ENCODE measurements at places on chromosomes 7 and 10.
A peak's percentile ranks its signal among the peaks of the same experiment; 100 is the strongest.

- no peak for DNase-seq
Measured at GRCh38 chr10:114513381-114513792, 109.1 kb upstream of the AFAP1L2 start.

DNA sequence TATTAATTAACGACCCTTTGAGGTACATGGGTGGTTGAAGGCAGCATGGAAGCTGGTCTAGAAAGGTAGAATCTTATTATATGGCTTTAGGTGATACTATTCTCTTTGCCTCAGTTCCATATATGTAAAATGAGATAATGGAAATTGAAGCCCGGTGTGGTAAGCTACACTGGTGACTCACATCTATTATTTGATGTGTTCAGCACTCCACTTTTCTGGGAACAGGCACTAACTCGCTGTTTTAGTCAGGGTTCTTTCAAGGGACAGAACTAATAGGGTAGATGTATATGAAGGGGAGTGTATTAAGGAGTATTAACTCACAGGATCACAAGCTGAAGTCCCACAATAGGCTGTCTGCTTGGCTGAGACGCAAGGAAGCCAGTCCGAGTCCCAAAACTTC is 4.4 kb upstream of the TRUB1 start:
- DNase-seq, result no peak

GRCh38 chr7:71419546-71420337 is 287.8 kb downstream of the GALNT17 start:
- DNase-seq, result no peak

DNA sequence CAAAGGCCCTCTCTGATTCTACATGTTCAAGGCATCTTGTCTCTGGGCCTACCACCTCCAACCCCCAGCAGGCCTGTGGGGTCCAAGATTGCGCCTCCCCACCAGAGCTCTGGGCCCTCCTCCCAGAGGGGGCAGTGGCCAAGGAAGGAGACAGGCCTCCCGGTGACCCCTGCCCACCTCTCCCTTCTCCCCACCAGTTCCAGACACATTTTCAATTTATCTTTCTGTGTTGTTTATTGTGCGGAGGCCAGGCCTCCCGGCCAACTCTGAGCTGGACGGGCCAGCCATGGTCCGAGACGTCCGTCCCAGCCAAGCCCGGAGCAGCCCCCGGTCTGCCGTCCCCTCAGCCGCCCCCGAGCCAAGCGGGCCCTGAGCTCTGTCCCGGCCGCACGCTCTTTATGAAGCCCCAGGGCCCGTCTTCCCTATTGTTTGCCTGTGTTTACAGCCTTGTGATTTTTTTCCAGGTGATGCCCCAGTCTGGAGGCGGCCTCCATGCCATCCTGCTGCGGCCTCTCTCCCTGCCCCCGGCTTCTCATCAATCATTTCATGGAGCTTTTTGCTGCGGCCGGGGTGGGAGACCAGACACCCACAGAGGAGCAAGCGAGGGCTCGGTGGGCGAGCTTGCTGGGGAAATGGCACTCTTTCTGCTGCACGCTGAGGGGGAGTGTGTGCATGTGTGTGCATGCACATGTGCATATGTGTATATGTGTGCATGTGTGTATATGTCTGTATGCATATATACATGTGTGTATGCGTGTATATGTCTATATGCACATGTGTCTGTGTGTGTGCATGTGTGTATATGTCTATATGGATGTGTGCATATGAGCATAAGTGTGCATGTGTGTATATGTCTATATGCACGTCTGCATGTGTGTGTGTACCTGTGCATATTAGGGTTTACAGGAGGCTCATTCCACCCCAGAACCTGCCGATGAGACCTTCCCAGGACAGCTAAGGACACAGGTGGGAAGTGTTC is 52.7 kb upstream of the ELN start:
- no peak for DNase-seq

DNA sequence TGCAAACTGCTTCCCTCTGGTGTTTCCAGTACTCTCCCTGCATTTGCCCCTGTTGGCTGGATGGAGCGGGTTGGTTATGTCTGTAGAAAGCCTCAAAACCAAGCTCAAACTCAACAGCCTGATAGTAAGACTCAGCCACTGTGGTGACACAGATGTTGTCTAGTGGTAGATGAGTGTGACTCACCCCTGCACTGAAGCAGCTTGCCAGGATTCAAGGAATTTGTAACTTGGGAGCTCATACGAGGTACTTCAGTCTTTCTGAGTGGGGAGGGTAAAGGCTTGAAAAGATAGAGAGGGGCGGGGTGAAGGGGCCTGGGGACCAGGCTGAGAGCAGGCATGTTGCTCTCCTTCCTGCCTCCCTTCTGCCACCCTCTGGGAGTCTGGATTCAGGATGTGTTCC is 22.9 kb upstream of the AQP1 start:
- DNase-seq, result no peak

DNA sequence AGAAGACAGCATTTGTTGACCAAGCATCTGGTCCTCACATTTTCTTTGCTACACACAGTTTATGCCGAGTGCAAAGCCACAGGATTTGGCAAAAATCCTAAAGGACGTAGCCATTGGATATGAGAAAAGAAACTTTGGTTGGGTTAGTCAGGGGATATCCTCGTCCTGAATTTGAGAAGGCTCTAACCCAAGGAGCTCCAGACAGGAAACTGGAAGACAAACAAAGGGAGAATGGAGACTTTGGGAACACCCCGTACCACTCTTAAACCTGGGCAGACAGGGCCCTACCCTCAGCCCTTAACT is 146.6 kb upstream of the FRMD4A start:
- DNase-seq, result no peak

DNA sequence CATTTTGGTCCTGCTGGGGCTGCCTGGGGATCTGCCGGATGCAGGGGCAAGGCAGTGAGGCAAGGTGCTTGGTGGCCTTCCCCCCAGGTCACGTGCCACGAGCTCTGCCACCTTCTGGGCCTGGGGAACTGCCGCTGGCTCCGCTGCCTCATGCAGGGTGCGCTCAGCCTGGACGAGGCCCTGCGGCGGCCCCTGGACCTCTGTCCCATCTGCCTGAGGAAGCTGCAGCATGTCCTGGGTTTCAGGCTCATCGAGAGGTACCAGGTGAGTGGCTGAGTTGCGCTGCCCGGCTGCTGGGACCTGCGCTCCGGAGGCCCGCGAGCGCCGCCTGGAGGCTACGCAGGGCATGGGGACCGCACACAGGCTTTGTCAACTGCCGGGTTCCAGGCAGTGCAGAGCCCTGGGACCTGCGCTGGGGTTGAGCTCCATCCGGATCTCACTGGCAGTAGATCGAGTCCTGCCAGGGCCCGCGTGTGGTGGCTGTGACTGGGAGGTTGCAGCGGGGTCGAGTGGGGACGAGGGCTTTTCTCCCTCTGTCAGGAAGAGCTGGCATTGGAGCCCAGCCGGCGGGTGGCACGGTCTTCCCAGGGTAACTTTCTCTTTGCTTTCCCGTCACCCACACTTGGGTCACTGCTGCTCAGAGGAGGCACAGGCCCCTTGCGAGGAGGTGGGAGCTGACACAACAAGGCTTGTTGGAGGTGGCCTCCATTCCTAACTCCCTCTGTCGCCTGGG is 21.7 kb downstream of the AMZ1 start:
- peak; percentile 44 for DNase-seq

GRCh38 chr7:40546616-40547501 is 412.1 kb downstream of the SUGCT start:
- no peak for DNase-seq

DNA sequence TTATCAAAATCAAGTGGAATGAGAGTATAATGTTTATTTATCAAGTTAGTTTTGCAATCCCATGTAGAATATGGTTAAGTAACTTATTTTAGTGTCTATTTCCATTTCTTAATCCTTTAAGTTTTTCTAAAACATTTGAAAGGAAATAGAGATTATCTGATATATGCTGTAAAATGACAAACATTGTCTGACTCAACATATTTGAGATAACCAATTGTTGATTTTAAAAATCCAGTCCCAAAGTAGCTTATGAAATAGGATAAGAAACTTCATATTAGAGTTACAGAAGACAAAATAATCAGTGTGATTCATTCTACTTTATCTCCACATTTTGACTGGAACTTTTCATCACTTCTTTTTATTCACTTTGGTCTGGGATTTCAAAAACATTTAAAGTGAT is 38.7 kb upstream of the CDK1 start:
- DNase-seq, result no peak

DNA sequence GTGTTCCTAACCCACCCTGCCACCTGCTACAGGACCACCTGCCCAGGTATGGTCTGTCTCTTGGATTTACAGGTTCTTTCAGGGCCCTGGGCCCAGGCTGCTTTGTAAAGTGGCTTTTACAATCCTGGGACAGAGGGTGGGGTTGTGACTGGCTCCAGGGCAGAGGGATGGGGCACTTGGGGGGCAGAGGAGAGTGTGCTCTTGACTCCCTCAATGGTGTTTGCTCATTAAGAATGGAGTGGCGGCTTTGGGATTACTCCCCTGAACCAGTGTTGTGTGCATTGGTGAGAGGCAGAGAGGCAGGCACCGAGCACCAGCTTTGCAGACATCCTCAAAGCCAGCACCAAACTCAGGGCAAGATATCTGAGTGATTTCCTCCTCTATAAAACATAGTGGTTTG is 43.5 kb downstream of the VWA2 start:
- no peak for DNase-seq

Data from stimulated activated CD8-positive, alpha-beta memory T cell treated with anti-CD3 and anti-CD28 coated beads, Interleukin-15, amount 100 ng/mL, for 4 hours (primary cell).